ENCODE measurements at places on chromosomes 12 and 14.

DNA sequence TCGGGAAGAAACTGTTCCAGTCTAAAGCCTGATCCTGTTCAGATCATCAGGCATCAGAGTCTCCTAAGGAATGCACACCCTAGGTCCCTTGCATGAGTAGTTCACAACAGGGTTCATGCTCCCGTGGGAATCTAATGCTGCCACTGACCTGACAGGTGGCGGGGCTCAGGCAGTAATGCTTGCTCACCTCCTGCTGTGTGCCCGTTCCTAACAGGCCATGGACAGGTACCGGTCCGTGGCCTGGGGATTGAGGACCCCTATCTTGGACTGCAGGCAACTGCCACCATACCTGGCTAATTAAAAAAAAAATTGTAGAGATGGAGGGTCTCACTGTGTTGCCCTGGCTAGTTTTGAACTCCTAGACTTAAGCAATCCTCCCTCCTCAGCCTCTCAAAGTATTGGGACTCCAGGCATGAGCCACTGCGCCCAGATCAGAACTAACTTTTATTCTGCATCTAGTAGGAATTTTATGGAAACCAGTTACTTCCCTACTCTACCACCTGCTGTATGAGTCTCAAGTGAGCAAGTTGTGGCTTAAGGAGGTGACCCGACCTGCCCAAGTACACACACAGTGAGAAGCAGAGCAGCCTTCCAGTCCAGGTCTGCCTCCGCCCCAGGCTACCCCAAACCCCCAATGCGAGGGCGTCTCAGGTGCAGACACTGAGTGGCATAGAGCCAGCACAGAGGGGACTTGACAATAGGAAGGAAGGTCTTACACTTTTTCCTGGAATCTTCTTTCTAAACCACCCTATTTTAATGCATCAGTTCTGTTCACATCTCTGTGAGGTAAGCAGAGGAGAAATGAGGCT is 2.5 kb upstream of the PAPLN start:
- no peak for DNase-seq

DNA sequence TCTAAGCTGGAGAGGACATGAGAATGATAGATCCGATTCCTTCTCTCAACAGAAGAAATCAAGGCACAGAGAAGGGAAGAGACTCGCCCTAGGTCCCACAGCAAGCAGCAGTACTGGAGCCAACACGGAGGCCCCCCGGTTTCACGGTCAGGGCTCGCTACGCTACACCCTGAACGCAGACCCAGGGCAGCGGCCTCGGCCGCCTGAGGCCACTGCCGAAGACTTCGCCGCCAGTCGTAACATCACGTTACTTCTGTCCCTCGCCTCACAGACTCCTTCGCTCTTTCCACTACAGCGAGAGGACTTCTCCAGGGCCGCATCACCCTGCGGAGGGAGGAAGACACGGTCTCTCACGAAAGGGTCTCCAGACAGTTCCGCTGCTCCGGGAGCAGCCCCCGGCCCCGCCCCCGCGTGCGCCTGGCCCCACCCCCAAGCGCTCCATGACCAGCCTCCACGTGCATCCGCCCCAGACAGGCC is 411 bp upstream of the DCAF4 start:
- no peak for DNase-seq

DNA sequence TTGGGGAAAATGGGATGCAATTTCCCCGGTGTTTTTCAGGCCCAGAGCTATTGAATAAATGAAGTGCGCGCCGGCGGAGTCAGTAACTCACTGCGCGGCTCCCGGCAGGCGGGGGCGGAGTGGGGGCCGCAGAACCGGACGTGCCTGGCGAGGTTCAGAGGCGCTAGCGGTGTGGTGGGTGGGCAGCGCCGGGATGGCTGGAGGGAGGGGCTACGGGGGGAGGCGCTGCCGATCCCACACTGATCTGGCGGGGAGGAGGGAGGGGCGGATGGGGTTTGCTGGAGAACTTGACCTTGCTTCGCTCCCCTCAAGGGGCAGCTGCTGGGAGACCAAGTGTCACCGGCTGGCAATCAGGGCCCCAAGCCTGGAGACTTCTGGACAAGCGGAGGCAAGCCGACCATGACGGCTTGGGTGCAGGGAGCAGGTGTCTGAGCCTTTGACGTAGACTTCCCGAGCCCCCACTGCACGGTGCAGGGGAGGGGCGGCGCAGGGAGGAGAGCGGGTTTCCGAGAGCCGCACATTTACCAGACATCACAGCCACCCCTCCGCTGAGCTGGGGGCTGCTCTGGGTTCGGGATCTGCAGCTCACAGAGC is 174.1 kb upstream of the RTL1 start:
- DNase-seq, result no peak

DNA sequence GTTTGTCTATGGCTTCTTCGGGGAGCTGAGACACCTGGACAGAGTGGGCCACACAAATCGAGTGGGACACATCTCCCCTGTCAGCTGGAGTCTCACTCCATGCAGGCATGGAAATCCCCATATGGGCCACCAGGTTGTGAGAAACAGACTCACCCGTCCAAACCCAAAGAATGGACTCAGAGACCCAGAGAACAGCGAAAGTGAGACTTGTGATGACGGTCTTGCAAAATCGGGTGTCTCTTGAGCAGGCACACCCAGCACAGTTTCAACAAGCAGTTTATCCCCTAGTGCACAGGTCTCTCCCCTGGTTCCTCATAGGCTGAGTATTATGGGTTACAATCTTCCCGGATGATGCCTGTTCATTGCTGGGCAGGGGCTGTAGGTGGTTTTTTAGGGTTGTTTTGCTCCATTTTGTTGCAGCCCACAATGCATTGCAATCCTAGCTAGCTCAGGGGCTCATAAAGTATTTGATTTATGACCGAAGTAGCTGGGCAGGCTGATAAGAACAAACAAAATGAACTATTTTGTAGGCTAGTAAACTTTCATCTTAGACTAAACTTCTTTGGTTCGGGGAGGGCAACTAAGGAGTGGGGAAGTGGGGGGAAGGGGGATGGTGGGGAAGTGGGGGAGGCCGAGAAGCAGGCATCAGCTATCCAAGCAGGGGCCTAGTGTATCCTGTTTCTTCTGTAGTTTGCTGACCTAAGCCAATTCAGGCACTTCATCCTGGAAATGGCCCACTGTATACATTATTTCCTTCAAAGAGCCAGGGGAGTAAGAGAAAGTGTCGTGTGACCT is 45.3 kb downstream of the IQSEC3 start:
- no peak for DNase-seq

DNA sequence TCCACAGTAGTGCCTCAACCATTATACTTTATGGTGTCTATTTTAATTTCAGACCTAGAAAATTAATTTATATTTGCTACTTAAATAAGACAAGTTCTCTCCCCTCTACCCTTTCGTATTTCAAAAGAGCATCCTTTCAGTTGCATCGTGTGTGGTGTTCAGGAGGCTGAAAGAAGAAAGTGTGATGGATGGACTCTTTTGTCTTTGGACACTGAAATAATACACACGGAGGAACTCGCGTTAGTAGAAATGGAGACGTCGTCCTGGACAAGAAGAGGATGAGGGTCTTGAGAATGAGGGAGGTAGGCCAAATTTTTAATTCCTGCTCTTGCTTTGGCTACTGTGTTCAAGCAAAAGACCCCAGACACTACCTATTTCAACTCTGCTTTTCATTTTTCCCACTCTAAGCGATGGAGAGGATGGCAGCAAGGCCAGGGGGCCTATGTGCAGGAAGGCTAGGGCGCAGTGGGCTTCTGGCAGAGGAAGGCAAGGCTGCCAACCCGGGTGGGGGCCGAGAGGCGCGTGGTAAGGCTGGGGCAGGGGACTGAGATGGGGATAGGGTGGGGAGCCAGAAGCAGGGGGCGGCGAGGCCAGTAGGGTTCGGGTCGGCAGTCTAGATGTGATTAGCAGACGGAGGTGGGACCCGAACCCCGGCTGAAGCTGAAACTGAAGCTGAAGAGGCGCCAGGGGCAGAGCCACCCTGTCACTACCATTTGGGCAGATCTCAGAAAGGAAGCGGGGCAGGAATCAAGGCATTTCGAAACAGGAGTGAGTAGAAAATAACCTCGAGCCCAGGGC is 722 bp downstream of the TMED8 start:
- DNase-seq, result peak; percentile 28

GRCh38 chr12:1313906-1314305 is 280.5 kb downstream of the FBXL14 start:
- DNase-seq, result no peak

DNA sequence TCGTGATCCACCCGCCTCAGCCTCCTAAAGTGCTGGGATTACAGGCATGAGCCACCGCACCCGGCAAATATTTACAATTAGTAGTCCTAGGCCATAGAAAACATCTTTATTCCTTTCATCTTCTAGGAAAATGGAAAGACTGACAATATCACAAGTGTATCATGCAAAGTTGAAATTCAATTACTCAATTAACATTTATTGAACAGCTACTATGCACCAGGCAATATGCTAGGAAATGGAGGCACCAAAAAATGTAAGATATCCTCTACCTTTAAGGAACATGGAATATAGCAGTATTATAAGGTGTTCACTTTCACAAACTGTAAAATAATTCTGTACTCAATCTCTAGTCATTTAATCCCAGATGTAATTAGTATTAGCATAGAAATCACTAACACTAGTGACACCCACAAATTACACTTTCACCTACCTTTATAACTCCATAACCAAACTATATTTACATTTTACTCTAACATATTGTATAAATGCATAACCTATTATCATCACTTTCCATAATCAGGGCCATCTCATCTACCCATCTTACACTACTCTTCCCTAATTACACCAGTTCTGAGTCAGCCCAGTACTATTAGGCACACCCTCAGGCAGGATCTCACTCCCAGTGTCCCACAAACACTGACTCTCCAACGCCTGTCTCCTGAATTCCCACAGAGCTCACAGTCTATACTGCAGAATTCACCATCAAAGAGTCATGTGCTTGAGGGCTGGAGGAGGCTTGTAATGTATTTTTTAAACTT is 10.4 kb downstream of the CORO1C start:
- no peak for DNase-seq
